ENCODE measurements at places on chromosomes 11 and 22.
A peak's percentile ranks its signal among the peaks of the same experiment; 100 is the strongest.

DNA sequence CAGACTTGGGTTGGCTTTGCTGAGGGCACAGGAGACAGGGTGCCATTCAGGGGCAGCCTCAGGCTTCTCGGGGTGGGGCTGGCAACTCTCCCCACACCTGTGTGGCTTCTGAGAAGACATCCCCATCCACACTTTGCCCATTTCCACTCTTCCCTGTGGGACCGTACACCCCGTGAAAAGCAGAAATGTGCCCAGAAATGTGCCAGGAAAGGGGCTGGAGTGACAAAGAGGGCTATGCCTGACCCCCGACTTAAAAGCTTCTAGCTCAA lies 50.6 kb downstream of the SGSM3 start:
- no peak for DNase-seq

DNA sequence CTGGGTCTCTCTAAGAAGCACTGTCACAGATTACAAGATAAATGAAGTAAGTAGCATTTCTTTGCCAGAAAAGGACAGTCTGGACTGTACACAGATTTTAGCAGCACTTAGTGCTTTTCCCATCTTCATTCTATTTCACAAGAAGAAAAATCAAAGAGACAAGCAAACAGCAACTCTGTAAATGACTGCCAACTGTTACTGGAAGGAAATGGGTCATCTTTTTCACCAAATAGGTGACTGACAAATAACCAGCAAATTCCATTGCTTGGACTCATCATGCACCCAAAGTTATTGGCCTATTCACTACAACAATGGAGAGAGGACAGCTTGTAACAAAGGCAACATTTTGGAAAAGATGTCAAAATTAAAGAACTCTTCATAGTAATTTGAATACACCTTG lies 28.9 kb upstream of the CARD18 start:
- no peak for DNase-seq

DNA sequence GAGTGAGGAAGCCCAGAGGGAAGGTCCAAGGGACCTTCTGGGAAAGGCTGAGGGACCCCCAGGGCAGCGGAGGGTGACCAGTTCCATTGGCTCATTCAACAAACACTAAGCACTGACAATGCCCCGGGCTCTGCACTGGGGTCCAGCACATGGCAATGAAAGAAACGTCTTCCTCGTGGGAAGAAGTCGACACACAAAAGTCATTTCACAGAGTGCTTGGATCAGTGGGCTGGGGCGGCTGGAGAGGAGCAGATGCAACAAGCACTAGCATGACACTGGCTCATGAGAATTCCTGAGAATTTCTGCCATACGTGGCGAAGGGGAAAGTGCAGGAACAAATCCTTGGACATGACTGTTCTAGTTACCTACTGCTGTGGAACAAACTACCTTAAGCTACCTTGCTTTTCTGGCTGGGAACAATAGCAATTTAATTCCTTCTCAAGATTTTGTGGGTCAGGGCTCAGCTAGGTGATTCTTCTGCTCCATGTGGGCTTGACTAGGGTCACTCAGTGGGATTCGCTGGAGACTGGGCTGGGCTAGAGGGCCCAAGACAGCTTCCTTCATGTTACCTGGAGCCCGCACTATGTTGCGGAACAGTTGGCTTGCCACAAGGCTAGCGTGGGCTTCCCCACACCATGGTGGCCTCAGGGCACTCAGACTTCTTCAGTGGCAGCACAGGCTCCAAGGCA lies 6.9 kb upstream of the STIP1 start:
- no peak for DNase-seq

DNA sequence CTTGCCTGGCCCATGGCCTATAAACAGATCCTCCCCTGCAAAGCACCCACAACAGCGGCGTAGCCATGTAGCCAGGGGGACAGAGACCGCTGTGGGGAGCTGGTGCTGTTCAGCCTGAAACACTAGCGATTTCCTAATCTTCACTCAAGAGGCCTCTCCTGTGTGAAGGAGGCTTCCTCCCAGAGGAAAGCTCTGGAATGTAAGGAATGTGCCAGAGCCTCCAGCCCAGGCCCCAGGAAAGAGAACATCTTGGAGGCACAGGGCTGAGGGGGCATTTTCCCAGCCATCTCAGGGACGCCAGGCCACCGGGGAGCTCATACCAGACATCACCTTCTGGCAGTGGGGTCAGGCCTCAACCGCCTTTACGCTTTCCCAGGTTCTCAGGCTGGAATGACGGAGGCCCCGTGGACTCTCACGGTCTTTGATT lies 24.0 kb downstream of the MIAT start:
- no peak for DNase-seq

DNA sequence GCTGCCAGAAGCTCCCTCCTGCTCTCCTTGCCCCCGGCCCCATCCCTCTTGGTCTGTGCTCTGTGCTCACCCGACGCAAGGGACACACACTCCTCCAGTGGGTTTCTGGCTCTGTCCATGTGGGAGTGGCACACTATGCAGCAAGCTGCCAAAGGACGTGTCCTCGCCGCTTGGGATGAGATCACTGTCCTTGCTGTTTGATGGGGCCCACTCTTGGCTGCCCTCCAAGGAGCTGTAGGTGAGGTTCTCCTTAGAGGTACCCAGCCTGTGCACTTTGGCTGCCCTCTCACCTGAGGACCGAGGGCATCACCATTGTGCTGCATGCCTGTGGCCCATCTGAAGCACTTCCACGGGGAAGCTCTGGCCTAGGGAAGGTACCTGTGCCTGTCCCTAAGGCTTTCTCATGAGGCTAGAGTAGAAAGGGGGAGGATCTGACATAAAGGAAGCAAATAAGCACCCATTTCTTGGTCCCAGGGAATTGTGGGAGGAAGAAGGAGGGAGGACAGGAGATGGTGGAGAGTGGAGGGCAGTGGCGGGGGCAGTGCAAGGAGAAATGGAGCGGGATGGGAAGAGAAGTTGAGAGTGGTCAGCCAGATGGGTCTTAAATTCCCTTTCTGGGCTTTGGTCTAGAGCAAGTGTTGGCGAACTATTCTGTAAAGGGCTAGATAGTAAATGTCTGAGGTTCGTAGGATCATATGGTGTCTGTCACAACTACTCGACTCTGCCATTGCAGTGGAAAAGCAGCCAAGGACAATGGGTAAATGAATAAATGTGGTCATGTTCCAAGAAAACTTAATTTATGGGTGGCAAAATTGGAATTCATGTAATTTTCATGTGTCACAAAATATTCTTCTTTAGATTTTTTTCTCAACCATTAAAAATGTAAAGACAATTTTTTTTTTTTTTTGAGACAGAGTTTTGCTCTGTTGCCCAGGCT lies 47.0 kb upstream of the AMPD3 start:
- no peak for DNase-seq

GRCh38 chr11:27107548-27107947 lies 66.9 kb downstream of the BBOX1 start:
- DNase-seq, result no peak

- DNase-seq, result peak; percentile 13
Observed at GRCh38 chr11:124762105-124762623, at the start of gene ESAM. Gene ESAM (minus strand): TSS chr11:124762290. CDS start chr11:124762154, 136 bp downstream.

Data from NCI-H2081 (cell line).